ENCODE measurements at places on chromosomes 12 and 14.

DNA sequence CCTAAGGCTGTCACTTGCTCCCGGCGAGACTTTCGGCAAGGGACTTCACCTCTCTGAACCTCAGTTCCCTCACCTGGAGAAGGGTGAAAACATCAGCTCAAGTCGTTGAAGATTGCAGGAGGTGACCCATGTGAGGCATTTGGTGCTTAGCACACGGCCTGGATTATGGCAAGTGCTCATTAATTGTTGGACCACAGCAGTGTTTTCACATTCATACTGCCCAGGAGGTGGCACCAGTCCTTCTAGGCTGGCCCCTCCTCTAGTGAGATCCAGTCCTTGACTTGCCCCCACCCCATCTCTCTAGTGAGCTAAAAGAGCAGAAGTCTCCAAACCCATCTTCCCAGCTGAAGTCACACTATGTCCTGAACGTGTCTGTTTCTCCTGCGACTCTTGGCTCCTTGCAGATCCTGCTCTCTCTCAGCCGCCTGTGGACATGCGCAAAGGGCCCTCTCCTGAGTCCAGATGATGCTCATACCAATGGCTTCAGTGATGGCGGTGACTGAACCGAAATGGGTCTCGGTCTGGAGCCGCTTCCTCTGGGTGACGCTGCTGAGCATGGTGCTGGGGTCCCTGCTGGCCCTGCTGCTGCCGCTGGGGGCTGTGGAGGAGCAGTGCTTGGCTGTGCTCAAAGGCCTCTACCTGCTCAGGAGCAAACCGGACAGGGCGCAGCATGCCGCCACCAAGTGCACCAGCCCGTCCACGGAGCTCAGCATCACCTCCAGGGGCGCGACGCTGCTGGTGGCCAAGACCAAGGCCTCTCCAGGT, 1.6 kb downstream of the FICD start:
- no peak for DNase-seq

DNA sequence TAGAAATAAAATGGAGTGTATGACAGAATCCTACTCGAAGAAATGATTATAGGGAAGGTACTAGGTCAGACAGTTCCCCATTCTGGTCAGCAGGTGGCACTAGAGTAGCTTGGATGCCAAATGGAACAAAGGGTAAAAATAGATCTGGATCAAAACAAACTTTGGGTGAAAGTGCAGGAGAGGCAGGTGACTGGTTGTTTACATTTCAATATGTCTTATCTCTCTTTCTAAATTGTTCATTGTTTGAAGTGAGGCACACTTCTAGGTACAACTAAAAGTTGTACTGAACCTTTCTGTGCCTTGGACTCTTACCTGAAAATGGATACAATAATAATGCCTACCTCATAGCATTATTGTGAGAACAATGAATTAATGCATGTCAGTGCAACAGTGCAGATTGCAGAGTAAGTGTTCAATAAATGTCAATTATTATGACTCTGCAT, 62.0 kb upstream of the OSBPL8 start:
- peak; percentile 49 for DNase-seq

GRCh38 chr12:109998241-109998903, 858 bp upstream of the ANKRD13A start:
- DNase-seq: no peak

DNA sequence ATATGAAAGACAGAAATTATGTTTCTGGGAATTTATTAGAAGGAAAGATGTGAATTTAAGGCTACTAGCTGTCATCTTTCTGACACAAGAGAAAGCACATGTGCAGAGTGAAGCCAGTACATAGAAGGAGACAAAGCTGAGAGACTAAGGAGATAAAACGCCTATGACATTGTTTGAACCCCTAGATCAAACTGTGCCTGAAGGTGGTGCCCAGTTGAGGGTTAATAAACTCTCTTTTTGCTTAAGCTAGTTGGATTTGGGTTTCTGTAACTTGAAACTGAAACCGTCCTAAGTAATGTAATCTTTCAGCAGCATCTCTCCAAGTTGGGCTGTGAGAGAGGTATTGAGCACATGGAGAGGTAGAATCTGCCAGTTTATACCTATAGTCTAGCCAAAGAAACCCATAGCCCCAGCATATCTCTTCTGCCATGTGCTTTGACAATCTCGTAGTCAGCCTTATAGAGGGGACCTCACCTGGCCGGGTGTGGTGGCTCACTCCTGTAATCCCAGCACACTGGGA, 84.2 kb downstream of the LRRC74A start:
- no peak for DNase-seq

- no peak for DNase-seq
Measured at GRCh38 chr12:88493636-88494035, 86.6 kb downstream of the KITLG start.

DNA sequence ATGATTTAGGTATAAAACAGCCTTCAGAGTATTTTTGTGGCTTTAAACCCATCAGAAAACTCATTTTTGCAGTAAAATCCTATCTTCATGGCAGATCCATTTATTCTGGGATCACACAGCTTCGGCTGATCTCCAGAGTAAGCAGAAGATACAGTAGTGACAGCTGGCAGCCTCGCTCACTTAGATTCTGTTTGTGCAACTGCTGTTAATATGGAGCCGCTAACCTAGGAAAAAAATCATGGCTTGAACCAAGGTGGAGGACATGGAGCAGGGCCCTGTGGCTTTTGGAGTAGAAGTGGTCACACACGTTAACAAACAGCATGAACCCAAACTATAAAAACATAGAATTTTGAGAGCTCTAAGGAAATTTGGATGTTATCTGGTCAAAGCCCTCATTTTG, 137.2 kb upstream of the ARHGAP5 start:
- DNase-seq: no peak

DNA sequence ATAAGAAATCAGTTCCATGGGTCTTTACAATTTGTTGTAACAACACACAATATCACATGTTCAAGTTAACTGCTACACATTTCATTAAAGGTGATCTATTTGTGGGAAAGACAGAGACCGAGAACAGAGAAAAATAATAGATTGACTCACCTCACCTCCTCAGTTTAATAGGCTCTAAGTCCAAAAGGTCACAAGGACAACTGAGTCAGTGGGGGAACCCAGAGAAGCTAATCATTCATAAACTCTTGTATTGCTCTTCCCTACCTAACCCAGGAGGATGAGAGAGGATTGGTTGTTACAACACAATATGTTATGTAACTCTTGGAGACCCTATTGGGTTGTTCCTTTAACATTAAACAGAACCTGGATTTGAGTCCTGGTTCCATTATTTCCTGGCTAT, 72.2 kb upstream of the CRY1 start:
- DNase-seq: no peak

DNA sequence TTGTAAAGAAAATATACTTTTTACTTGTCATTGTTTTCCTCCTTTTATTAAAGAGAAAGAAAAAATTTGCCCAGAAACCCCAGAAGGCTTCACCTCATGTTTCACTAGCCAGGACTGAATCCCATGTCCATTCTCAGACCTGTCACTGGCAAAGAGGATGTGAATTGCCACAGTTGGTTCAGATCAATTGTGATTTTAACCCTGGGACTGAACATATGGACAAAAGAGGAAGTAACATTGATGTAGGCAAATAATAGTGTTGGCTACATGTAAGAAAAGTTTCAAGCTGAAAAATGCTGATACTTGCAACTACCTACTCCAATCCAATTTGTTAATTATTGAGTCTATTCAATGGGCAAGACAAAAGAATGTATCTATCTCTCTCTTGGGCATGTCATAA, 8.6 kb upstream of the CCDC196 start:
- DNase-seq: no peak

DNA sequence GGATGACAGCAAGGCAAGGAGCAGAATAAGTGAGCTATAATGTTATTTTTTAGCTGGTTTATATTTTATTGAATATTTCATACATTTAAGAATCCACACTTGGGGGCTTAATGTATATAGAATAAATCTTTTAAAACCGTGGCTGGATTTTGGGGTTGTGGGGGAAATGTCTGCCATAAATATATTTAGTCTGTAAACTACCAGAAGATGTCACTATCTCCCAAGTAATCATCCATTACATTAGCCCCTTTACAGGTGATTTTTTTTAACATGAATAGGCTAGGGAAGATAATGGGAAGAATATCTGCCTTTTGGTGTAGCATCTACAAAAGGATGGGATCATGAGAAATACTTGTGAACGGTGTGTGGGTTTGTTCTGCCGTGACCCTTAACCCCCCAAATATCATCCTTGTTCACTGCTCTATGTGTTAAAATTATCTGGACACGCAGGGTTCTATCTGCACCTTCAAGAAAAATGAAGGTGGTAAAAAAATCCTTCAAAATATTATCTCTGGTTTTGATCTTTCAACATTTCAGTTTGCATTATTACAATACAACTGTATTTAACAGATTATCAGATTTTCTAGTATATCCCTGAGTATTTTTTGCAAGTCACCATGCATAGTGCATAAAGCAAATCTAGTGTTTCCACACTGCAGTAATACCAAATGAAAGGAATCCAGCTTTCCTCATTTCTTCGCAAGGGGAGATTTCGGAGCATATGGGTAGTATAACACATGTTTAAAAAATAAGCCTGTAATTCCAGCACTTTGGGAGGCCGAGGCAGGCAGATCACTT, 8.0 kb upstream of the SLC17A8 start:
- DNase-seq: no peak

- no peak for DNase-seq
Measured at GRCh38 chr12:29245246-29245645, 96.2 kb downstream of the FAR2 start.

GRCh38 chr14:75249958-75250336, 28.7 kb upstream of the FOS start:
- no peak for DNase-seq

GRCh38 chr14:50821510-50822464, 9.2 kb downstream of the NIN start:
- no peak for DNase-seq

- DNase-seq: no peak
Measured at GRCh38 chr14:76022991-76023390, 37.4 kb downstream of the IFT43 start.

DNA sequence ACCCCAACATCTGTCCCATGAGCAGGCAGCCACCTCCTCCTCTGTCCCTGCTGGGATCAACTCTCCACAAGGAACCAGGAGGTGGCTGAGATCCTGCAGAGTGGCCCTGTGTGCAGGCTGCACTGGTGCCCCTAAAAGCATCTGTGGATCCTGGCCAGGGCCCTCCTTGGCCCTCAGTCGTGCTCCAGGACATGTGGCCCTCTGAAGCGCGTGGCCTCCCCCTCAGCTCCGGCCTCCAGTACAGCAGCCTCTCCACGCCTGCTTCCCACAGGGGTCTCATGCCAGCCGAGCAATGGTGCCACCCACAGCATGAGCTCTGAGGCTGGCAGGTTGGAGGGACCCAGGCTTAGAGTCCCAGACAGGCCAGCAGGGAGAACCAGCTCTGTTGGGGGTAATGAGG, 77.4 kb upstream of the NOS1 start:
- no peak for DNase-seq

DNA sequence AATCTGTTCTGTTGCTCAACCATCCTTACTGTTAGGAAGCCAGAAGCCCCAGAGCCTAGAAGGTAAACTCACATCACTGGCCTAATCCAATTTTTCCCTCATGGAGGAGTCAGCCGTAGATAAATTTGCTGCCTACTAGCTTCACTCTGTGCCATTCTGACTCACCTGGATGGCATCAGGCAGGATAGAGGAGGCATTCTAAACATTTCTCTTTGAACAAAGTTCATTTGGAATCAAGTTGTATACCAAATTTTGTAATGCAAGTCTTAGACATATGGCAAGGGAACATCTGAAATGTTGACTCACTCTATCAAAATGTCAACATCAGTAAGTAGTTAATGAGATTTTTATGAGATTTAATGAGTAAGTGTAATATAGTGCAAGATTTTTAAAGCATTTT, 13.6 kb upstream of the TBC1D30 start:
- DNase-seq: no peak

DNA sequence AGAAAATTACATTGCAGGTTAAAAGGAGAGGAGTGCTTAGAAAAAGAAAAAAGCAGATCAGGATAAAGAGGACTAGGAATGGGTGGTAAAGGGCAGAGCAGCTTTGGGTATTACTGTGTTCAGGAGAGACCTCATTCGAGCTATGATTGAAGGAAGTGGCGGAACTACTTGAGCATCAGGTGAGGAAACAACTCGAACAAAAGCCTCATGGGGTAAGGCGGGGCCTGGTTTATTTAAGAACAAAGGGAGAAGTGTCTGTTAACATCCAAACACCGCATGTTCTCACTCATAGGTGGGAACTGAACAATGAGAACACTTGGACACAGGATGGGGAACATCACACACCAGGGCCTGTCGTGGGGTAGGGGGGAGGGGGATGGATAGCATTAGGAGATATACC, 444.6 kb upstream of the CCDC196 start:
- DNase-seq: no peak

- DNase-seq: no peak
Measured at GRCh38 chr12:34356233-34356987, 334.1 kb downstream of the ALG10 start.

DNA sequence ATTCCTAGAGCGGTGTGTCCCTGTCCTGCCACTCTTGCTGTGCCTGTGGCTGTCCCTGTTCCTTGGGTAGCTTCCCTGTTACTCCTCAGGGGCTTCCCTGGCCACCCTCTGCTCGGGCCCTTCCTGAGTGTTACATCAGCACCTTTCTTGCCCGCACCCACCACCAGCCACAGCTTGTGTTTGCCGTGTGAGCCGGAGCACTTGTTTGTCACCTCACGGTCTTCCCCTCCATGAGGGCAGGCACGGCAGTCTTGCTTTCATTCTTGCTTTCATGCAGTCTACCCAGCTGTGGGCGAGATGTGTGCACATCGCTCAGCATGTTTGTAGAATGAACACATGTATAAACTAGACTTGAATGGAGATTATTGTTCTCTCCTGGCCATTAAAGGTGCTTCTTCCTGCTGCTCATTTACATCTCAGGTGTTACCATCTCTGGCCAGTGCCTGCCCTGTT, 42.0 kb downstream of the TRAF3 start:
- DNase-seq: no peak

DNA sequence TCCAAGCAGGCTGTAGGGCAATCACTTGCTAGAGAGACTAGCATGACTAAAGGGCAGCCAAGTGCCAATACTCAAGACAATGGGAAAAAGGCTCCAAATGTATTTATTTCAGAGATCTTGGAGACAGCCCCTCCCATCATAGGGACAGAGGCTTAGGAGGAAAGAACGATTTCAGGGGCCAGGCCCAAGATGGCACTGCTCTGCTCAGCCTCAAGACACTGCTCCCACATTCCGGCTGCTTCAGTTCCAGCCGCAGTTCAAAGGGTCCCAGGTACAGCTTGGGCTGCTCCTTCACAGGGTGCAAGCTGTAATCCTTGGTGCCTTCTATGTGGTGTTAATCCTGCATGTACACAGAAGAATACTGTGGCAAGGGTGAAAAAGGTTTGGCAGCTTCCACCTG, 19.4 kb upstream of the OR4K5 start:
- DNase-seq: no peak

- no peak for DNase-seq
Measured at GRCh38 chr14:58963873-58964597, 224.4 kb upstream of the DAAM1 start.
